ENCODE measurements at places on chromosomes 2 and 18.

DNA sequence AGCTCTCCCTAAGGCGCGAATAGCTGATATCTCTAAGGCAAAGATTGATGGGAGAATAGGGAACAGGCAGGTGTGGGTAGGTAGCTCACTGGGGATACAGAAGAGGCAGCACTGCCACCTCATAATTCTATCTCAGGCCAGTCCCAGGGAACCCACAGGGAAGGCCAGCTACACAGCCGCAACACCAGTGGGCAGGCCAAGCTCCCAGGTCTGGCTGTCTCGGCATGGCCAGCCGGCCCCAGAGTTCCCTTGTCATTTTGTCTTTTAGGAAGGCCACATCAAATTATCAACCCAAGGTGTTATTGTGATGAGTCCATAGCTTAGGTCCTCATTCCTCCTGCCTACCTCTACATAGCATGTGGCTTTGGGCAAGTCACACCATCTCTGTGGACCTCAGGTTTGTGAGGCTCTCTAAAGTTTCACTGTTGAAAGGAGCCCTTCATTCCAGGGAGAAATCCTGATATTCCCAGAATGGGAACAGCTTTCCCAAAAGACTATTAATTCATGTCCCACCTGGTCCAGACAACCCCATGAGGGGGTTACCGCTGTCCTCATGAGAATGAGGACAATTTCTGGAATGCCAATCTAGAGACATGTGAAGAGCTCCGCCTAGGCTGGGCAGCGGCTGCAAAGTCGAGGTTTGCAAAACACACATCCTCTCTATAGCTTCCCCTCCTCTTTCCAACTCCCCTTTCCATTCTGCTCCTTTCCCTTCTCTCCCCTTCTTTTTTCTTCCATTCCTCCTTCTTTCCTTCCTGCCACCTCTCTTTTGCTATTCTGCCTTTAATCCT lies 287.1 kb upstream of the ID2 start:
- DNase-seq: no peak

- no peak for DNase-seq
Measured at GRCh38 chr18:24219561-24220317, 80.9 kb downstream of the CABYR start.

DNA sequence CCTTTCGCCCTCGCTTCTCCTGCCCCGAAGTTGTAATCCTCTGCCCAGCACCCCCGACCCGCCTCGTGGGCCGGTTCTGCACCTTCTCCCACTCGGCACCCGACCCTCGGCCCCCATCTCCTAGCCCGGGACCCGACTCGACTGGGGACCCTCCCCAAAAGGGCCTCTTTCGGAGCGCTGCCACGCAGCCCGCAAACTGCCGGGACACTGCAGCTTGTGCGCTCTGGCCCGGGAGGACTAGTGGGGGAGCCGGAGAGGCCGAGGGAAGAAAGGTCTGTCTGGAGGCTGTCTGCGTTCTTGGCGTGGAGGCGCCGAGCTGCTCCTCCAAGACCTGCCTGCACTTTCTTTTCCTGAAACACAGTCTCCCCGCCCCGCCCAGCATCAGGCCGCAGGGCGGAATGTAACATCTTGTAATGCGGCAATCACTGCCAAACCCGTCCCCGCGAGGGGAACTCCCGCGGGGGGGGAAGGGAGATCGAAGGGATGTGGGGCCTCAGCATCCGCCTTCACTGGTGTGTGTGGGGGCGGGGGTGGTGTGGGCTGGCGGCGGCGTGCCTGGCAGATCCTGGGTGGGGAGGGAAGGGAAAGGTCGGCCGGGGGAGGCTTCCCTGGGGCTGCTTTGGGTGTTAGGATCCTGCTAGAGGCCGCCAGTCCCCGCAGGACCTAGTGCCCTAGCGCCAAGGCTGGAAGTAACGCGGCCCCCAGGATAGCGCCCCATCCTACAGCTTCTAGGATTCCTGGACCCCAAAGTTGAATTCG lies 7.4 kb downstream of the DLX2 start:
- peak; percentile 71 for DNase-seq

- DNase-seq: no peak
Measured at GRCh38 chr2:181468811-181469210, 11.6 kb downstream of the ITGA4 start.

DNA sequence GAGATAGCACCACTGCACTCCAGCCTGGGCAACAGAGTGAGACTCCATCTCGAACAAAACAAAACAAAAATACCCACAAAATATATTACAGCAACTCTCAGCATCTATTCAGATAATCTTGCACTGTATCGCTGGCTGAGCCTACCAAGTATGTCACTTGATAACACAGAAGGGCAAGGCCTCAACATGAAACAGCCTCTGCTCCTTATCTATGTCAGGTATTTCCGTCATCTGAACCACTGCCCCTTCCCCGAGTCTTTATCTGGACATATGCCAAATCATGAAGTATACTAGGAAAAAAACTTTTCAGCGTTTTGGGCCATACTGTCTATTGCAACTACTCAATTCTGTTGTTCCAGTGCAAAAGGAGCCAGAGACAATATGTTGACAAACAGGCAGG lies 17.7 kb downstream of the PDIA6 start:
- no peak for DNase-seq

DNA sequence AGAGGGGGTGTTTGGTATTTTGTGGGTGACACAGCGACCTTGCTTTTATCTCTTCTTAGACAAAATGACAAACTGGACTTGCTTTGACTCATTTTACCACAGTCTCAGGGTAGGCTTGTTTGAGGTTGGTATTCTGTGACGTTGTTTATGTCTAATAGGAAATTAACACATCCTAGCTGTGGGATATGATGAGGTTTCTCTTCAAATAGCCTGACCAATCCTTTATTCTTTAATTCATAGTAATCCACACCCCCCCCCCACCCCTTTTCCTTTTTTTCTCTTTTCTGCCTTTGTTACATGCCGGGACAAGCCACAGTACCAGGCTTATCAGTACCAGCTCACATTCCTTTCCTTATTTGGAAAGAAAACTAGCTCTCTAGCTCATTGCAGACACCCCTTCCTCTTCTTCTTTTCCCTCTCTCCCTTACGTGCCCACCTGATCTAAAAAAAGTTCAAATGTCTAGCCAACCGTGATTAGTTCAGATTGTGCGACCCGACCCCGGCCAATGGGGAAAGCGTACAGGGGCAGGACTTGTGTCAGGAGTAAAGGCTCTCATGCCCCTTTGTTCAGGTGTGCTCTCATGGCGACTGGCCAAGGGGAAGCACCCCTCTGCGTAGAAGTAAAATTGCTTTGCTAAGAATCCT lies 52.2 kb upstream of the PTPRM start:
- no peak for DNase-seq

GRCh38 chr2:229636571-229636970 lies 77.8 kb downstream of the DNER start:
- DNase-seq: no peak

GRCh38 chr2:101811226-101812015 lies 113.9 kb downstream of the MAP4K4 start:
- DNase-seq: no peak

DNA sequence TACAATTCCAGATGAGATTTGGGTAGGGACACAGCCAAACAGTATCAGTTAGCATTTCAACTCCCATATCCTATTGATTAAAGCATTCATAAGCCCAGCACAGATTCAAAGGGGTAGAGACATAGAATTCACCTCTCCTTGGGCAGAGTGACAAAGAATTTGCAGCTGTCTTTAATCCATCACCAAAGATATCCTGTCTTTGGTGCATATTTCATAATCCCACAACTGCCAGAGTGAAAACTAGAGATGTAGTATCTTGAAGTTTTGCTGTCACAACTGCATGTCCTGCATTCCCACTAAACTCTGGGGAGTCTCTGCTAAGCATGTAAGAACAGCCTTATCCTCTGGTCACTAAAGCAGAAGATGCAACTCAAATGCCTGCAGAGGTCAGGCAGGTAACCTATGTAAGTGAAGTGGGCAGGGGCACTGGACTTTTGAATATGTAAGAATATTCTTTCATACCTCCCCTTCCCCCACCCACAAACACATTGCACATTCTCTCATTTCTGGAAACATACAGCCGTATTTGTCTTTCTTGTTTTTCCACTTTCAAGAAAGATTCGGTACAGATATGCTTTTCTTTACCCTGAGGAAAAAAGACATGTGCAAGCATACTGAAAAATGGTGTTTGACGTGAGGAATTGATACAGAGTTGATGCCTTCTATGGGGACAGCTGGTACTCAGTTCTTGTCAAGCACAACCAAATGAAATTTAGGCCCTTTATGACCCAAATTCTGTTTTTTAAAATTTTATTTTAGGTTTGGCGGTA lies 283.1 kb downstream of the SP3 start:
- no peak for DNase-seq

- peak; percentile 84 for DNase-seq
Measured at GRCh38 chr2:237572021-237572741, 5.8 kb downstream of the PRLH start.

GRCh38 chr2:166238176-166238575 lies 110.4 kb upstream of the SCN1A start:
- no peak for DNase-seq

- DNase-seq: no peak
Measured at GRCh38 chr2:58616961-58617360, 375.8 kb upstream of the FANCL start.

- DNase-seq: no peak
Measured at GRCh38 chr2:226579519-226579918, 220.1 kb downstream of the IRS1 start.

DNA sequence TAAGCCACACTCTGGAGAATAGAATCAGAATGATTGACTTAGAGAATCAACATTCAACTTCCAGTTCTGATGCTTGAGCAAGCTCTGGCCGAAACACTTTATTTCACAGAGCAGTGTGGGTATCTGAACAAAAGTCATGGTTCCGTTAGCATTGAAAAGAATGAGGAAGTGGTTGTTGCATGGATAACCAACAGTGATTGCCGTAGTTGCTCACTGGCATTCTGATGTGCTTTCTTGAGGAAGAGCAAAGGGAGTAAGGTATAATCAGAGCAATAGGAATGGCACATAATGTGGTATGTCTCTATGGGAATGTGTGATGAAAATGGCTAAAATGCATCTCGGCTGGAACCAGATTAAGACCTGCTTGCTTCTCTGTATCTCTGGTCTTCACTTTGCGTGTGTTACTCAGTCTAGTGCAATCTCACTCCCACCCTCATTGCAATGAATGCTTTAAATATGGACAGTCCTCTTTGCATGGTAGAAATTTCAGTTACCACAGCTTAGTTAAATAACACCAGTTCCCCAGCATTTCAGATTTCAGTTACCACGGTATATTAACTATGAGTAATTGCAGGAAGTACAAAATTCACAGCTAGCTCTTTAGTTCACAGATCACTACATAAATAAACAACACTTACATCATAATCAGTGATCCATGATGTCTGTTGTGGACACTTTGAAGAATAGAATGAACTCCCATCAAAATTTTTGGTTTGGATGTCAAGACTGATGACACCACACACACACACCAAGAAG lies 7.8 kb upstream of the RAB12 start:
- no peak for DNase-seq

- no peak for DNase-seq
Measured at GRCh38 chr2:102053096-102053495, 61.3 kb downstream of the IL1R2 start.

All from activated gamma-delta T cell treated with Interleukin-2 at 50 U/mL for 16 hours (primary cell).